NCI-H1694 (cell line): ENCODE measurements at places on chromosomes 1 and 21.
A peak's percentile ranks its signal among the peaks of the same experiment; 100 is the strongest.

- DNase-seq = no peak
Measured at GRCh38 chr1:53139951-53140361, 2.5 kb downstream of the SLC1A7 start.

GRCh38 chr1:230337266-230337665 is 88.9 kb downstream of the PGBD5 start:
- DNase-seq = no peak

DNA sequence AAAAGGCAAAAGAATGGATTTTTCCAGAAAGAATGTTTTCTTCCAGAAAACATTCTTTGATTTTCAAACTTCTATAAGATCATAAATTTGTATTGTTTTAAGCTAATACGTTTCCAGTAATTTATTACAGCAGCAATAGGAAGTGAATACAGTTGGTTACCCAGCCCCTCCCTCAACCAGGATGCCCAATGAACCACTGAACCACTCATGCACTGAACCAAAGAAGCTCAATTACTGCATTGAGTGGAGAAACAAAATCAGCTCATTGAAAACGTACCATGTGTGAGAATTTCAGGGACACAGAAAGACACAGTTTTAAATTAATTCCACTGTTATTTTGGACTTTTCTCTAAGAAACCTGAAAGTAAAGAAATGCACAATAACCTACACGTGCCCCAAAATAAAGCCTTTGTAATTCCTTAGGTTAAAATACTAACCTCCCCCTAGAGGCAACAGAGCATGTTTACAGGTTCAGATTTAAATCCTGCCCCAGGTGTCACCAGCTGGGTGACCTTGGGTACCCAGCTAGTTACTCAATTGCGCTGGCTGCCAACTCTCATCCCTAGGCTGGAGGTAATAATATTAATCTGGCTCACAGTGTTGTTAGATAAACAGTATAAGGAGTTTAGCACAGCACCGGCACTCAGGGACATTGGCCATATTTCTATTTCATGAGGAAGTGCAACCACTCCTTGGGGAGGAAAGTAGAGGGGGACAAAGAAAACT is 111.7 kb downstream of the NMNAT2 start:
- no peak for DNase-seq

DNA sequence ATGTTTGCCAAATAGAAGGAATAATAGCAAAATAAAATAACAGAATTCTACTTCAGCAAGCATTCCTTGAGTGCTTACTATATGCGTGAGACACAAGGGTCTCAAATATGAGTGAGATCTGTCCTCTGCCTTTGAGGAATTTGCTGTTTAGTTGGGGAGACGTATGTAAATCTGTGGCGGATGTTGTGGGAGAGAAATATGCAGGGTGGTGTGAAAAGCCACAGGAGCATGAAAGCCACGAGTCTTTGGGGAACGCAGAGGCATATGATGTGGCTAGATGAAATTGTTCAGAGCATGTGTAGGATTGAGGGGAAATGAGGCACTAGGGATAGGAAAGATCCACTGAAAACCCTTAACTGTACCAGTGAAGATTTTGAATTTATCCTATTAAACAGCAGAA is 244.4 kb downstream of the PBX1 start:
- DNase-seq = no peak

- DNase-seq = peak; percentile 24
Measured at GRCh38 chr1:15046487-15047165, 106.9 kb upstream of the TMEM51 start.

GRCh38 chr1:163877016-163877415 is 555.3 kb downstream of the NUF2 start:
- no peak for DNase-seq

GRCh38 chr1:37323486-37324377 is 150.6 kb upstream of the ZC3H12A start:
- no peak for DNase-seq

GRCh38 chr1:40243351-40243750 is 4.4 kb upstream of the TMCO2 start:
- DNase-seq = no peak

DNA sequence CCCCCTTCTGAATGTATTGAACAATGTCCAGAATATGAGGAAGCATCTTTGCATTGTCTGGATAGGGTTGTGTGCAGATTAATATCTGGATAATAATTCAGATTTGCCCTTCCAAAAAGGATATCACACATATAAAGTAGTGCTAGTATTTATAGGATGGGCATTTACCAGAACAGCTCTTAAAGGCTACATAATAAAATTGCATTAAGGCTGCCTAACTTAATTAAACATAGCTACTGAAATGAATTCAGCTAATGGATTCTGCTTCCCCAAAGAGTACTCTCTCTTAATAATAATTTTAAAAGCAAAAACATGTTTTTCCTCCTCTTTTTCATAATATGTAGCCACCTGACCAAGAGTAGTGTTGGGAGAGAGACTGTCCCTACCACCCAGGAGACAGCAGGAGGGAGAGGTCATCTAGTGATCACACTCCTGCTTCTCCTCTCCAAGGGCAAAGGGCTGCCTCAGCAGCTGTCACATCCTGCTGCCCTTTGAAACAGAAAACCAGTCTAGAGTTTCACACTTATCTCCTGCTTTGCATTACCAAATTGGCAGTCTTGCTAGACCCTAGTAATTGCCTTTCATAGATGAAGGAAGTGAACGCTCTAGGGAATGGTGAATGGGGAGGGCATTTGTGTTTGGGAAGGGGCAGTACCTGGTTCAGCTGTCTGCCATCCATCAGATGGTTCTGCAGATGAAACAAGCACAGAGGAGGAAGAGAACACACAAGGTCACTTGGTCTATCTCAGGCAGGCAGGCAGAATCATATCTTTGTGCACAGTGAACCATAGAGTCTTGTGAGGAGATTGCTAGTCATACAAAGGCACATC is 29.3 kb upstream of the DDAH1 start:
- DNase-seq = no peak

GRCh38 chr1:230679192-230679591 is 34.7 kb downstream of the AGT start:
- no peak for DNase-seq
